Aorta (tissue), 5 donors: ENCODE measurements at places on chromosomes 1 and 21. TPM values are rescaled to one million over a fixed set of nuclear protein-coding genes. Genes with fewer than 3 reads are reported as not detected.

S100A2 gene
- polyA plus RNA-seq, result 6.4 TPM

PCNX2 gene
- 0.38 TPM for polyA plus RNA-seq

HDGF gene
- 126 TPM for polyA plus RNA-seq

ILF2 gene
- polyA plus RNA-seq, result 72.8 TPM

MTARC2 gene
- 31.4 TPM for polyA plus RNA-seq

ITGB3BP gene
- polyA plus RNA-seq, result 20.6 TPM

GATAD2B gene
- 6.4 TPM for polyA plus RNA-seq

LGR6 gene
- 67.8 TPM for polyA plus RNA-seq

FLG2 gene
- polyA plus RNA-seq, result not detected

SLC1A7 gene
- polyA plus RNA-seq, result 0.25 TPM

FCRL5 gene
- 0.38 TPM for polyA plus RNA-seq

- no peak for DNase-seq
Measured at GRCh38 chr1:58748666-58749065, 35.2 kb downstream of the JUN start.

DNA sequence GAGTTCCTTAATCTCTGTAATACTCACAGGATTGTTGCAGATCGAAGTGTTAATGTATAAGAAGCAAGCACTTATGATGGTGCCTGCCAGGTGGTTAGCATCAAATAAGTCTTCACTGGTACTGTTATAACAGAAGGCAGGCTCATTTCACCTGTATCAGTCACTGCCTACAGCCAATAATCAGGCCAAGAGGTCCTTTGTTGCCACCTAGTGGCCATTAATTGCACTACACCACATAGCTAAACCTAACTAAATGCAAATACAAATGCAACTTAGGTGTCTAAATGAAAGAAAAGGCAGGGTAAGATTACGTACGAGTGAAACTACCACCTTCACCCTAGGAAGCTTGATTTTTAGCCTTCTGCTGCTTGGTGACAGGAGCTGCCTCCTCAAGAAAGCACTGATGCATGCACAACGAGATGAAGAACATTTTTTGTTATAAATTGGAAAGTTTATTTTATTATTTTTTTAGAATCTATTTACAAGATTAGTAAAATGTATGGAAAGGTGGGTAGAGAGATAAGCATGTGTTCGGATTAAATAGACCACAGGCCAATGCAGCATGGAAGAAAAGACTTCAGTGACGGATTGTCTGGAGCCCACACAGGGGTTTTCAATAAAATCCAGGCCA is 334.8 kb upstream of the CAMK1G start:
- DNase-seq, result no peak

DNA sequence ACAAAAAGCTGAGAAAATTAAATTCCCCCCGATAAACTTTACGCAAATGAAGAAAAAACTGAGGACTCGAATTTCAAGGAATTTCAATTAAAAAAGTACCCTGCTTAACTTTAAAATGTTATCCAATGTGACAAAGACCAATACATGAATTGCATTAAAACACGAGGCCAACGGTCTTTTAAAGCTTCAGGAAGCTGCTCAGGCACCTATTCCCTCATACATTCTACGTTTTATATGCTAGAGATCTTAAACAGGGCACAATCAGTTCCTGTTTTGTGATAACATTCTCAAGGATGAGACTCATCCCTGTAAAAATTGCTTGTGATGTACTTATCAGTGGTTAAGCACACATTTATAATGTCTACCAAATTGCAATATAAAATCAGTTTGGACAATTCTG is 3.0 kb downstream of the YOD1 start:
- DNase-seq, result no peak

GRCh38 chr1:163173121-163173520 is 29.6 kb downstream of the RGS5 start:
- no peak for DNase-seq

DNA sequence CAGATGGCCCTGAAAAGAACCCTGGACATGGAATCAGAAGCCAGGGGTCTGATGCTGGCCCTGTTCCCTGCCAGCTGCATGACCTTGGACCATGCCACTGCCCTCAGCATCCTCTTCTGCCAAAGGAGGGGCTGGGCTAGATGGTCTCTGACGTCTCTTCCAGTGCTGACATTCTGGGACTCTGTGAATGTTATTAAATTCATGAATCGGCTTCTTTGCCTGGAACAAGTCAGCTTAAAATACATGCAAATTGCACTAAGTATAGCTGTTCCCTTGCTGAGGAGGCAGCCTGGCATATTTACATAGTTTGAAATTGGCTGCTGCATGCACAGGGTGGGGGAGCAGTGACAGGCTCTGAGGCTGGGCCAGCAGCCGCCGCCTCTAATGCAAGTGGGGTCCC is 23.8 kb downstream of the KCNA2 start:
- DNase-seq, result no peak

- DNase-seq, result no peak
Measured at GRCh38 chr1:240693036-240693435, 81.1 kb upstream of the GREM2 start.

- DNase-seq, result peak; percentile 69
Measured at GRCh38 chr1:94335950-94336349, 82.2 kb upstream of the ABCD3 start.

DNA sequence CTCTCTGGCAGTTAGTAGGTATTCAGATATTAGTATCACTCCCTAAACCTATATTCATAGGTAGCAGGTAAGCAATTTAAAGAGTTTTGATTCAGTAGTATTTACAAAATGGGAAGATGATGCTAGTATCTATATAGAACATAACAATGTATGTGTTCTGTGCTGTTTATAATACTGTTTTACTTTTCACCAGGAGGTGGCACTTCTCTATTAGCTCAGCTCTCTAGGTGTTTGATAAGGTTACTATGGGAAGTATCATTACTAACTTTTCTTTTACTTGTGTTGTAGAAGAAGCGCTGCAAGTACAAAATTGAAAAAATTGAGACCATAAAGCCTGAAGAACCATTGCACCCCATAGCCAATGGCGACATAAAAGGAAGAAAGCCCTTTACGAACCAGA is 49.4 kb upstream of the FASLG start:
- DNase-seq, result no peak

DNA sequence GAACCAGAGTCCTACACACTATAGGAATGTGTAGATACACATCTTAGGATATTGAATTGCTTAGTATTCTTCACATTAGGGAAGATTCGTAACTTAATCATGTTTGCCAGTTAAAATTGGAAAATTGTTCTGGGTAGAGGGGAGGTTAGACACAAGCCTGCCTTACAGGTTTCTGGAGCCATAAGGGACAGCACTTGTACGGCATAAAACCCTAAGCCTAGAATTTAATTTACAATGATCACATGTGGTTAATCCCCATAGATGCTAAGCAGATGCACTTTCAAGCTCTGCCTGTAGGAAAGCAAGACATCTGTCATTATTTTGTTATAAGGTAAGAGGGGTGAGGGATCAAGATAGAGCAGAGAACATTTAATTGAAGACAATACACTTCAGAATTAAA is 820.7 kb downstream of the NCAM2 start:
- no peak for DNase-seq

- DNase-seq, result no peak
Measured at GRCh38 chr1:35894183-35894582, 11.2 kb downstream of the AGO1 start.

- DNase-seq, result peak; percentile 71
Measured at GRCh38 chr1:2384941-2385481, 6.3 kb downstream of the MORN1 start.

- no peak for DNase-seq
Measured at GRCh38 chr1:109886827-109887226, 23.8 kb upstream of the CSF1 start.

DNA sequence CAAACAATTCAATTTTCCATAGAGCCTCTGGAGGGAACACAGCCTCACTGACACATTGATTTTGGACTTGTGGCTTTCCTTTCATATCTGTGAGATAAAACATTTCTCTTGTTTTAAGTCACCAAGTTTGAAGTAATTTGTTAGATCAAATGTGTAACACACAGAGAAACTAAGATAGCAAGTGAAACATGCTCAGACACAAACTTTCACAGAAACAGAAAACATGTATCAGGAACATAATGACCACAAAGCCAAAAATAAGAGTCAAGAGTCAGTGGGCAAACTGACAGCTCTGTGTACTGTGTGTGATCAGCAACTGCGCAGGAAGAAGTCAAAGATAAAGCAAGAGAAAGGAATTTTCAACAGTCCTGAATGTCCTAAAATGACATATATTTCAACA is 1237.5 kb downstream of the AMY1C start:
- DNase-seq, result no peak

DNA sequence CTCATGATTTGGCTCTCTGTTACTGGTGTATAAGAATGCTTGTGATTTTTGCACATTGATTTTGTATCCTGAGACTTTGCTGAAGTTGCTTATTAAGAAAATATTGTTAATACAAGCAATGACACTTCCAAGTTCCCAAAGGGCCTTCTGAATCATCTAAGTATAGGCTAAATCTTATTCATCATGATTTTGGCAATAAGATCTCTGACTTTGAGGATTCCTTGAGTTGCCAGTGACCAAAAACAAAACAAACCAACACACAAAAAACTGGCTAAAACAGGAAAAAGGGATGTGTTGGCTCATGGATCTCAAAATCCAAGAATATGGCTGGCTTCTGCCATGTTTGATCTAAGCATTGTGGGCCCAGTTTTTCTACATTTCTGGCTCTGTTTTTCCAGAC is 163.4 kb downstream of the HHIPL2 start:
- DNase-seq, result no peak

GRCh38 chr1:179021873-179022272 is 3.8 kb upstream of the FAM20B start:
- peak; percentile 70 for DNase-seq

GRCh38 chr1:196115646-196116045 is 492.6 kb downstream of the KCNT2 start:
- DNase-seq, result peak; percentile 81

GRCh38 chr1:112395821-112396652 is at the start of gene CTTNBP2NL:
Gene CTTNBP2NL (plus strand): TSS chr1:112396214. CDS start chr1:112416166, 19,952 bp downstream.
- peak; percentile 98 for DNase-seq

DNA sequence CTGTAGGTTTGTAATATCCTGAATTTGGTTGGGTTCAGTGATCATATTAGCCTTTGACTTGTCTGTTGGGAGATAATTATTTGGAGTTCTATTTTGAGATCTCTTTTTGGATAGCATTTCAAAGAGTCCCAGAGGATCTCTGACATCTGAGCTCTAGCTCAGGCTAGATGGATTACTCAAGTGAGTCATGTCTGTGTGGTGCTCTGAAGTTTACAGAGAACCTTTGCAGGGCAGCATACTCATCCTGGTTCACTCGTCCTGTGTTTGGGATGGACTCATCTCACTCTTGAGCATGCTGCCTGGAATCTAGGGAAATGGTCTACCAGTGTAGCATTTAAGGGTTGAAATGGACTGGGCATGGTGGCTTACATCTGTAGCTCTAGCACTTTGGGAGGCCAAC is 29.4 kb upstream of the BMP8A start:
- no peak for DNase-seq

- DNase-seq, result no peak
Measured at GRCh38 chr1:211634461-211634860, 41.0 kb downstream of the NEK2 start.

- no peak for DNase-seq
Measured at GRCh38 chr1:203569490-203570318, 56.9 kb upstream of the ATP2B4 start.

DNA sequence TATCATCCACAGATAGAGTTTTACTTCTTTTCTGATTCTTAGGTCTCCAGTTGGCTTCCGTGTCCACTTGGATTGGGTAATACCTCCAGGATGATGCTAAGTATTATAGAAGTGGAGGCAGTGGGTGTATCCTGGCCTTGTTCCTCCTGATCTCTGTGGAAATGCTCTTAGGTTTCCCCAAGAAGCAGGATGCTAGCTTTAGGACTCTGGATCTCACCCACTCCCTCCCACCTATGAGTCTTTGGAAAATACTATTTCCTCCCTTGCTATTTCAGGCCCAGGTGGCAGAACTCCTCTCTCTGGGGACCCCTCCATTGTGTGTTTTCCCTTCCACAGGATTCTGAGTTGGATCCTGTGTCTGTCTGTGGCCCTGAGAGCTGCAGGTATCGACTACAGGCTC is 86.7 kb downstream of the SIM2 start:
- DNase-seq, result no peak
